Activated naive CD4-positive, alpha-beta T cell treated with anti-CD3 and anti-CD28 coated beads for 36 hours (primary cell): ENCODE measurements at places on chromosomes 3 and 15. TPM values are rescaled to one million over a fixed set of nuclear protein-coding genes. Genes with fewer than 3 reads are reported as not detected.

DNA sequence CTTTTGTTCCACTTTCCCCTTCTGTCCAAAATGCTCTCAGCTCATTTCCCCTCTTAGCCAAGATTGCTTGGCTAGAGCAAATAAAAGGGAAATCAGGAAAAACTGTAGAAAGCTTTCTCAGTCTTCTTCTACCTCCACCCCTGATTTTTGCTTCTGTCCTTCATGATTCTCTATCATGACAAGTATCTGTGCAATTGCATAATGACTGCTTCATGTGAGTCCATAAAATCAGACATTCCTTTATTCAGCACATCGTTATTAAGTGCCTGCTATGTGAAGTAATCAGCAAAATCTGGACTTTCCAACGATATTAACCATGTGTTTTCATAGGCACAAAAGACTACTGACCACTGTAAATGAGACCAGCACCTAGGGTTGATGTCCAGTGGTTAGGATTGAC, 321.5 kb upstream of the CBLB start:
- DNase-seq: no peak

ZNF501 gene
- 1.6 TPM for total RNA-seq

CHRM5 gene
- total RNA-seq: not detected

DNA sequence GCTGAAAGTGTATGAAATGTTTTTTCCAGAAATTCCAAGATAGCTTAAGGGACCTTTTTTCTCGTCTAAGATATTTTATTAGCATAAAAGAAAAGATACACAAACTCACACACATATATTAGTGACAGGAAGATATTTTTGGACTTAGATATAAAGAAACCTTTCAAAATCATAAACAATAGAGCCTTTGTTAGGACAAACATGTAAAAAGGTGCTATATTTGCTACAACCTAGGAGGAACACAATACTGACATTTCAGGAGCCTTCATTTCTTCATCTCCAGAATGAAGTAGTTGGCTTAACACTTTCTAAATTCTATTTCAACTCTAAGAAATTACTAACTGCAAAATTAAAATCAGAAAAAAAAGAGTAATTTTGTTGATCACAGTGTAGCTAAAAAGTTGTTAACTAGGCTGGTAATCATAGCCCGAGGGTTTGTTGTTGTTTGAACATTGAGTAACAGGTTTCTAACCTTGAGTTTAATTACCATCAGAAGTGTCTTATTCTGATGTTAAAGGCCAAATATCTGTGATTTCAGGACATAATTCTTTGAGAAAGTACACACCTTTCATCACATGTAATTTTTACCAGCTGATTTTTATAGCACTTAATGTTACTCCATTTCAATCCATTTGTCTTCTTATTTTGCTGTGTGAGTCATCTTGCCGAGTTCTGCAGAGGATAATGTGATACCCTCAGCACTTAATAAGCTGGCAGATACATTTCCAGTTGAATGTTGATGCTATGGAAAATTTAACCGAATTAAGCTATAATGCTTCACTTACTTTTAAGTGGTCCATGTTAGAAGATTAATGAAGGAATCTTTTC, 97.3 kb downstream of the MBNL1 start:
- no peak for DNase-seq

TMEM158 gene
- total RNA-seq: not detected

DNA sequence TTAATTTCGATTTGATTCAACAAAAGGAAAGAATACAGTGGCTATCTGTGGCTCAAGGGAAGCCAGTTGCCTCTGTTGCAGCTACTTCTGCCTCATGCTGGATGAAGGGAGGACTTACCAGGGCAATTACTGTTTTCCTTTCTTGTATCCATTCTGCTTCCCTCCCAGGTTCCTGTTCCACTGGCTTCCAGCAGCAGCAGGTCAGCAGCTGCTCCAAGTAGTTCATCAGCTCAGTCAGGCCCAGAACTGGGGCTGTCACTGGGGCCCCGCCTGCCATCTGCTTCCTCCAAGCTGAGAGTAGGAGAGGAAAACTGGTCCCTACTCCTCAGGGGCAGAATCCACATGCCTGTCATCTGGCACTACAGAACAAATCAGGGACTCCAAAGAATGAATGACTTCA, 48.6 kb upstream of the ULK4 start:
- DNase-seq: no peak

ATP13A5 gene
- total RNA-seq: not detected

GRCh38 chr3:19250959-19251610, 102.8 kb downstream of the KCNH8 start:
- peak; percentile 12 for DNase-seq

- DNase-seq: no peak
These were observed 60.6 kb downstream of the PLCL2 start for GRCh38 chr3:16945330-16945729.

DNA sequence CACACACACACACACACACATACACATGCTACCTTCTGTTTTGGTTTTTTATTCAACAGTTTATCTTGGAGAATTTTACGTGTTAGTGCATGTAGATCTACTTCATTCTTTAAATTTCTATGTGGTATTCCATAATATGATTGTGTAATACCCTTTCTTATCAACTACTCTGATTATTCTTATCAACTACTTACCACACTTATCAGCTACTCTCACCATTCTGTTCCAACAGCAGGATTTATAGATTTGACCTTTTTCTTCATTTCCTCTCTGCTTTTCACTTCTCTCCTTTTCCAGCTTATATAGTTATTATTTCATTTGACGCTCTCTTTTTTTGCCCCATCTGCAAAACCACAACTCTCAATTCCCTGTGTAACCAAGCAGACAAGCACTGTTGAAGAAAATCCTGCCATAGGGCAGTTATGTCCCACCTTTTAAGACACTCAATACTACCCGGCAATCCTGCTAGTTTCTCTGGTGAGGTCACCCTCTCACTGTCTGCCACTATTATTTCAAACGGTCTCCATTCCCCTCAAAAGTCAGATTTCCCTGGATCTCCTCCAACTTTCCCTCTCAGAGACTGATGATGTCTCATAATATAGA, 56.9 kb upstream of the SATB1 start:
- no peak for DNase-seq

GRCh38 chr15:81117136-81117535, 16.9 kb upstream of the CFAP161 start:
- no peak for DNase-seq

GOLGA8S gene
- total RNA-seq: 0.05 TPM

GRCh38 chr15:57198654-57199291, 177.5 kb upstream of the CGNL1 start:
- DNase-seq: no peak

- peak; percentile 43 for DNase-seq
These were observed 106.6 kb downstream of the SSR3 start for GRCh38 chr3:156448300-156448699.

ZNF385D gene
- not detected for total RNA-seq

DNA sequence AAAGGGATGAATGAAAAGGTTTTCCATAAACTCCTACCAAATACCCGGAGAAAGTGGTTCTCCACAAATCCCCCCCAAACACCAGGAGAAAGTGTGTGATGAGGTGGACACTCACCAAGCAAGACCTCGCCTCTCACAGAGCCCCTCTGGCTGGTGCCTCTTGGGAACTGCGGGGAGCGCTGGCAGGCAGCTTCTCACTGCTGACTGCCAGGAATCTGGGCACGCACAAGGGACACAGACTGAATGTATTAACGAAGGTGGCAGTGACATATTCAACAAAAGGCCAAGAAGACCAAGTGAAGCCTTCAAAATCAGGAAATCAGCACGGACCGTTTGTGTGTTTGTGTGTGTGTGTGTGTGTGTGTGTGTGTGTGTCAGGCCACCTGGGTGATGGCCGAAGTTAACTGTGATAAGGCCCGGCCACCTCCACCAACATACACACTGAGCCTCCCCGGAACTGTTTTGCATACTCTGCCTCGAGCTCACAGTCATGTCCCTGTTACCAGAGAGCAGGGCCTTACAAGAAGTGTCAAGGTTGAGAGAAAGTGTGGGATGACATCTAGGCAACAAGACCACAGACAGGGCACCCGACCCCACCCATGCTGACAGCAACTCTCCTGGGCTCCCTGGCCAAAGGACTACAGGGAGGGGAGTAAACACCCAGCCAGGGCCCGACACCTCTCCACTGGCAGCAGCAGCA, 18.0 kb downstream of the ATP10A start:
- peak; percentile 35 for DNase-seq

- DNase-seq: no peak
These were observed 1.2 kb downstream of the ZBTB11 start for GRCh38 chr3:101675709-101676215.

FBXW12 gene
- not detected for total RNA-seq

DNA sequence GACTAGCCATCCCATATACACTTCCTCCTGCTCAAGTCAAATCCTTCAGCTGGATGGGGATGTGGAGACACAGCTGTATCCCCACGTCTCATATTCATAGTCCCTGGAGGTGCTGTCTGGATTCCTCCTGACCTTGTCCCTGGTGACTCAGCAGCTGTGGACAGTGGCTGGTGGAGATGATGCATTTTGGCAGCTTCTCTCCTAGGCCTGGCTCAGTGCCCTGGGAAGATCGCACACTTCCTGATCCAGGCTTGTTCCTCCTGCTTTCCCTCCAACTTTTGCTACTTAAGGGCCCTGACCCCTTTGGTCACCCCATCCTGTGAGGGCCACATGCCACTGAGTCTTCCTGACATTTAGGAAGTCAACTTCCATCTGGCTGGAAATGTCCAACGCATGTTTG, 44.4 kb downstream of the ADAMTSL3 start:
- DNase-seq: no peak

DNA sequence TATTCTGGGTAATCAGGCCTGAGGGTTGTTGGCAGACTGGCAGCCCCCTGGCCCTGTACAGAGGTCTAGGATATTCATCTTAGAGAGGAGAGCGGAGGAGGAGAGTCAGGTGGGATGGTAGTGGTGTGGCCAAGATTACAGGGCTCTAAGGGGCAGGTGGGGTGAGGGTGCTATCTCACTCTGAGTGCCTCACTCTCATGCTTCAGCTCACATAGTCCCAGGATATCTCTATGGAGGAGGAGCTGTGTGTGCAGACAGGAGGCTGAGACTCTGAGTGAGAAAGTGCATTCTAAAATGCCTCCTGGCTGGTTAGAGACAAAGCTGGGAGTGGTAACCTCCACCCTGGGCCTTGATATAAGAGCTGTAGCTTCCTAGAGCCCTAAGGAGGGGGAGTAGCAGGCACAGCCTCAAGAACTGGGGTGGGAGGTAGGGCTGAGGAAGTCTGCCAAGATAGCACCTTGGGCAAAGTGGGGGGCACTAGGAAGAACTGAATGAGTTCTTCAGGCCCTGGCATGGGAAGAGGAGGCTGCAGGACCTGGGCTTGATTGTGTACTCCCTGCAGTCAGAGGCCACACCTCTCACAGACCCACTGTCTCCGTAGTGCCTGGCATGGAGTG, 39.9 kb downstream of the CLSTN2 start:
- DNase-seq: no peak

IL20RB gene
- total RNA-seq: 0.48 TPM

DNA sequence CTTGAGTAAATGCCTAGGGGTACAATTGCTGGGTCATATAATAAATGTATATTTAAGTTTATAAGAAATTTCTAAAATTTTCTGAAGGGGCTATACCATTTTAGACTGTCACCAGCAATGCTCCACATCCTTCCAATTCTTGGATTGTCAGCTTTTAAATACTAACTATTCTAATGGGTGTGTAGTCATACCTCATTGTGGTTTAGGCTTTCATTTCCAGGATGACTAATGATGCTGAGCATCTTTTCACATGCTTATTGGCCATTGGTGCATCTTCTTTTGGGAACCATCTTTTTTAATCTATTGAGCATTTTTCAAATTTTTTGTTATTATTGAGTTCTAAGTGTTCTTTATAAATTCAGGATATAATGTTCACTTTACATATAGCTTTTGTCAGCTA, 52.5 kb upstream of the CORO2B start:
- DNase-seq: no peak

DNA sequence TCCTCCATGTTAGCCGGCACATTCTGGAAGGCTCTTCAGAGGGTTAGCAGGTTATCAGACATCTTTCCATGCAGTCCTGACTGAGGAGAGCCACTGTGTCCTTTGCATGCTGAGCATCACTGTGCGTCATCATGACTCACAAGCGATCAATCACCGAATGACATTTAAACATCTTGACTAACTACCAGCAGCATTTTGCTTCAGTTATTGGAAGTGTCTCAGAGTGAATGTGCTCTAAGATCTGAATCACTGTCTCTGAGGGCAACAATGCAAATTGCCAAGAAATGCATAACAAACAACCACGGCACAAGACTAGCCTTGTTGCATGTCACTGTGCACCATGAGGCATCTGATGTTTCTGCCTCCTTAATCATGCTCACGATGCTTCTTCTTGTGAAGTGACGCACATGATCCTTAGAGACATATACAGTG, 18.3 kb upstream of the ATP8B4 start:
- DNase-seq: peak; percentile 76

- no peak for DNase-seq
These were observed 196.8 kb downstream of the GABRG3 start for GRCh38 chr15:27167738-27168137.

RCN2 gene
- total RNA-seq: 23.7 TPM

ANKRD63 gene
- total RNA-seq: not detected

- DNase-seq: no peak
These were observed 921 bp downstream of the MGLL start for GRCh38 chr3:127821394-127821793.

DNA sequence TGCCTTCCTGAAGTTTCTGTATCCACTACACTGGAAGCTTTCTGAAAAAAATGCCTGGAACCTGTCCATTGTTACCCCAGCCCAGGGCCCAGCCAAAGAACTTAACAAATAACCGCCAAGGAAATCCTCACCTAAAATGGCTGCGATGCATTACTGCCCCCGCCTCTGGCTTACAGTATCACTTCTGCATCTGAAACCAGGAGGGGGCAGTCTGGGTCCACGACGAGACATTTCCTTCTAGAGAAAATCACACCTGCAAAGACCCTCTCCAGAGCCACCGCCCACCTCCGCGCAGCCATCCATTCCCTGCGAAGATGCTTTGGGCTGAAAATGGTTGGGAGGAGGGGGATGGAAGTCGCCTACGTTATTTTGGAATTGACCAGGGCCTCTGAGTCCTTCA, 22.4 kb upstream of the CELF6 start:
- DNase-seq: peak; percentile 51

COL6A5 gene
- not detected for total RNA-seq

- no peak for DNase-seq
These were observed 50.6 kb downstream of the DRD3 start for GRCh38 chr3:114128231-114128630.

SEMA3F gene
- total RNA-seq: not detected

CADM2 gene
- not detected for total RNA-seq

DNA sequence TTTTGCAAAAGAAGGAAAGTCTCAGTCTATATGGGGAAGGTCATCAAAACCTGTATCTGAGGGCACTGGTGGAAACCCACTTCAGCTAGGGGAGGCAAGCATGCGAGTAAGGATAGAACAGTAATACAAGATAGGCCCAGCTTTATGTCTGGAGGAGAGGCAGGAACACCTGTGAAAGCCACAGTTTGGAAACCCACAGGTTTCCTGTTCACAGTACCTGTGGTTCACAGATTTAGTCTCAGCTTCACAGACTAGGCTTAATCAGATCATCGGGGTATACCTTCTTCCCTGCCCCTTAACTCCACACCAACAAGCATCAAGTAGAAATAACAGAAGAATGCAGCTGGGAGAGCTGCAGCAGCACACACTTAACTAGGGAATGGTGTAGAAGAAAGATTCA, 36.2 kb downstream of the C2CD4B start:
- DNase-seq: no peak
